ENCODE measurements at places on chromosomes 5 and 9.

GRCh38 chr5:62256161-62257019, 49.6 kb upstream of the KIF2A start:
- DNase-seq = no peak

DNA sequence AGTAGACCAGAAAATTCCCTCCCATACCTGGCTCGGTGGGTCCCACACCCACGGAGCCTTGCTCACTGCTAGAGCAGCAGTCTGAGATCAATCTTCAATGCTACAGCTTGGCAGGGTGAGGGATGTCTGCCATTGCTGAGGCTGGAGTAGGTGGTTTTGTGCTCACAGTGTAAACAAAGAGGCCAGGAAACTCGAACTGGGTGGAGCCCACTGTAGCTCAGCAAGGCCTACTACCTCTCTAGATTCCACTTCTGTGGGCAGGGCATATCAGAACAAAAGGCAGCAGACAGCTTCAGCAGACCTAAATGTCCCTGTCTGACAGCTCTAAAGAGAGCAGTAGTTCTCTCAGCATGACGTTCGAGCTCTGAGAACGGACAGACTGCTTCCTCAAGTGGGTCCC, 5.6 kb upstream of the GZMA start:
- no peak for DNase-seq

DNA sequence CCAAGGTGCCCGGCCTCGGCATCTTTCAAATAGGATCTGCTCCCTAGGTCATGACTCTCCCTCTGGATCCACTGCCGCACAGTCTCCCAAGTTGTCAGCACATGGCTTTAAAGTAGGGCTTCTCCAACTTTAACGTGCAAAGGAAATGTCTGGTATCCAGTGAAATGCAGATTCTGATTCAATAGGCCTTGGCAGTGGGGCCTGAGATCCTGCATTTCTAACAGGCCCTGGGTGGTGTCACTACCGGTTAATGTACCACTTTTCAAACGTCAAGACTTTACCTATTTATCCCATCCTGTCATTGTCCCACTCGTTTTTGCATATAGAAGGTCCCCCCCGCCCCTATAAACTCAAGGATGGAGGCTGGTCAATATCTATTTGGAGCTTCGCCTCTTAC, 137.6 kb upstream of the ZNF618 start:
- DNase-seq = no peak

- no peak for DNase-seq
Observed at GRCh38 chr9:92501671-92502393, 19.5 kb upstream of the ASPN start.

GRCh38 chr5:73233053-73233460, 60.1 kb downstream of the TMEM174 start:
- no peak for DNase-seq

- no peak for DNase-seq
Observed at GRCh38 chr9:91921371-91921770, 28.7 kb downstream of the ROR2 start.

GRCh38 chr5:90020575-90021538, 388.7 kb downstream of the CETN3 start:
- no peak for DNase-seq

- DNase-seq = no peak
Observed at GRCh38 chr9:21570643-21571275, 88.6 kb upstream of the IFNE start.

DNA sequence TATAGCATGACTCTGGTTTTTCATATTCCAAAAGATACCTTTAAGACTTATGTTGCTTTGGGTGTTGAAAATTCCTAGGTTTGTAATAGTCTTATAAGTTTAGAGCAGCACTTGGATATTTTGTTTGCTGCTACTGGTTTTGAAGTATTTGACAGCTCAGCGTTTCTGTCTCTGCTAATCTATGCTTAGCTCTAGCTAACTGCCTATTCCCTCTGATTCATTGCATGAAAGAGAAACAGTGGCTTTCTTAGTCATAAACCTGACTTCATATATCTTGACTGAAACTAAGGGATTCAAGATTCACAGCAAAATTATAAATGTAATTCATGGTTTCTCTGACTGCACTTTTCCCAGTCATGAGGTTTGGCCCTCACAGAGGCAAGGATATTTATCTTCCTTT, 35.6 kb upstream of the ANXA1 start:
- no peak for DNase-seq

- no peak for DNase-seq
Observed at GRCh38 chr5:137441476-137441875, 57.6 kb downstream of the SPOCK1 start.

GRCh38 chr9:76114144-76114543, 223.7 kb downstream of the PCSK5 start:
- no peak for DNase-seq

DNA sequence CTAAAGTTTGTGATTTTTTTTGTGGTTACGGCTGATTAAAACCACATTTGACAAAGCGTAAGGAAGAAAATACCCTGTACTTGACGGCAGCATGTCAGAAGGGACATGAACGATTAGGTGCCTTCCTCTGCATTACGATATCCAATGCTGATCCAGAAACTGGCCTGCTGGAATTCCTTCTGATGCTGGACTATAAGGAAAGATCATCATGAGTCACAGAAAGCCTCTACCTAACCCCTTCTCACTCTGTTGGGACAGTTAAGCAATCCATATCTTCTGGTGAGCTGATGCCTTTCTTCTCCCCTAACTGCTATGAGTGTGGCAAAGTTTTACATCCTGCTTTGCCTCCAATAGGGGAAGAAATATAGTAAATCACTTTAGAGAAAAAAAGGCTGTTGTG, 78.4 kb upstream of the PAPPA start:
- no peak for DNase-seq

DNA sequence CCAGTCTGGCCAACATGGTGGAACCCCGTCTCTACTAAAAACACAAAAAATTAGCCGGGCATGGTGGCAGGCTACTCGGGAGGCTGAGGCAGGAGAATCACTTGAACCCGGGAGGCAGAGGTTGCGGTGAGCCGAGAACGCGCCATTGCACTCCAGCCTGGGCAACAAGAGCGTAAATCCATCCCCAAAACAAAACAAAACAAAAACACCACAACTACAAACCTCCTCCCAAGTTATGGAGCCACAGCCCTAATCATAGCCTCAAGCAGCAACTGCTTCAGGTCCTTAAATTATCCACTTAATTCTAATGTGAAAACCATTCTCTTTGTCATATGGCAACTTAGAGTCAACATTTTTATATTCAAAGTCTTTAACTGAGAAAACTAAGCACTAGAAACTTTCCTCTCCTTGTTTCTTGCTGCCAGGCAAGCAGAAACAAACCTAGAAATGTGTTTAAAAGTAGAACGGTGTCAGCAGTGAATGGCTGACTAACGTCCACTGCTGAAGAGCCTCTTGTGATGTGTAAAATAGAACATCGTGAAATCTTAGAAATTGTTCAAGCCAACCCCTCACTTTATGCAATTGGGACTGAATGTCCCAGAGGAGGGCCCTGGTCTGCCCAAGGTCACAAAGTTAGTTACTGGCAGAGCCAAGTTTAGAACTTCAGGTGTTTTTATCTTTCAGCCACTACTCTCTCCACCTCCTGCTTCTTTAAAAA, 5.7 kb downstream of the TMEM245 start:
- DNase-seq = no peak

DNA sequence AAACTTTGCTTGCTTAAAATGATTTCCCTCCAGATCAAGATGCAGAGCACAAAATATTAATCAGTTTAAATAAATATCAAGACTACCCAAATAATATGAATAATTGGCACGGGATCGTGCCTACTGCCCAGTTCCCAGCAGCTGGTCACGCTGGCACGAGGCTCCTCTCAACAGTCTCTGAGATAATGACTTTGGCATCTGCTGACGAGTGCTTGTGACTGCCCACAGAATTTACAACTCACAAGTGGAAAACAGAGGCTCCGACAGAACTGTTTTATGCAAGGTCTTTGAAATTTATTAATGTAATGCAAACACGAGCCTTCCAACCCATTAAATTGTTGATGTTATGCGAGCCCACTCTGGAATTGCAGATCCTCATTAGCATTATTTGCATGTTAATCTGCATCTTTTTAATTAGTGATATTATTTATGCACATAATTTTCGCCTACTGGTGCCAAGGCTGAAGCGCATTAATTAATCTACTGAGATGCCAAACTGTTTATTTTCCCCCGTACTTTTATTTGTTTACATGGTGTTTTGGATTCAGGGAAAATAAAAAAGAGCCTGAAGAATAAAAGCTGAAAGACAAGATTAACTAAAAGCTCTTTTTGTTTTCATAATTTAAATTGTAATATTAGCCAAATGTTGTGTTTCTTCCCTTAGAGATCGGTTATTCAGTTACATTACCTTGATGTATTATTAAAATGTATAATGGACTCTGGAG, 369.3 kb upstream of the IRX1 start:
- no peak for DNase-seq

DNA sequence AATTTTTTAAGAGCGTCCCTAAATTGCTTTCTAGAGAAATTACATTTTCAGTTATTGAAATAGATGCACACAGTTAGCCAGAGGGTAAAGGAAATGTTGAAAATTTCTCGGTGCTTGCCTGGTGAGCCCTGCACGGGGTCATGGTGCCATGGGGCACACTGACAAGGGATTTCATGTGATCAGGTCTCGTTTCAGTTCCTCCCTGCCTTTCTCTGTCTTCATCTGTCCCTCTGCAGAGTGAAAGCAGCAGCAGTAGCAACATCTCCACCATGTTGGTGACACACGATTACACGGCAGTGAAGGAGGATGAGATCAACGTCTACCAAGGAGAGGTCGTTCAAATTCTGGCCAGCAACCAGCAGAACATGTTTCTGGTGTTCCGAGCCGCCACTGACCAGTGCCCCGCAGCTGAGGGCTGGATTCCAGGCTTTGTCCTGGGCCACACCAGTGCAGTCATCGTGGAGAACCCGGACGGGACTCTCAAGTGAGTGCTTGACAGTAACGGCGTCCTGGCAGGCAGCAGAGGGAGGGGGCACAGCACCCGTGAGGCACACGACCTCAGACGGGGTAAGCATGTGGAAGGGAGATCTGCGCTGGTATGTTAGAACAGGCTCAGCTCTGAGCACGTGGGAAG, 89.1 kb upstream of the OTULINL start:
- no peak for DNase-seq

DNA sequence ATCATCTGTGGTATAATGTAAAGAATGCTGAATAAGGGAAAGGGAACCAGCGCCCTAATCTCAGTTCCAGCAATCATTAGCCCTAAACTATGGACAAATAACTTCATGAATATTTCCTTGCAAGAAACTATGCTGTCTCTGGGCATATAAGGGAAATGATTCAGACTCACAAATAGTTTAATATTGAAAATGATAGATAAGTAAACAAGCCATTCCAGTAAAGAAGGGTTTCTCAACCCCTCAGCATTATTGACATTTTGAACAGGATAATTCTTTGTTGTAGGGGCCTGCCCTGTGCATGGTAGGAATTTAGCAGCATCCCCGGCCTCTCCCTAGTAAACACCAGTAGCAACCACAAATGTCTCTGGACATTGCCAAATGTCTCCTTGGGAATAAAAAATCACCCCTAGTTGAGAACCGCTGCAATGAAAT, 23.8 kb downstream of the C5 start:
- no peak for DNase-seq

- no peak for DNase-seq
Observed at GRCh38 chr9:81596679-81597418, 92.5 kb downstream of the TLE1 start.

GRCh38 chr9:100729336-100729895, 151.5 kb downstream of the CAVIN4 start:
- DNase-seq = no peak

- no peak for DNase-seq
Observed at GRCh38 chr5:110150199-110150598, 460.5 kb downstream of the MAN2A1 start.

DNA sequence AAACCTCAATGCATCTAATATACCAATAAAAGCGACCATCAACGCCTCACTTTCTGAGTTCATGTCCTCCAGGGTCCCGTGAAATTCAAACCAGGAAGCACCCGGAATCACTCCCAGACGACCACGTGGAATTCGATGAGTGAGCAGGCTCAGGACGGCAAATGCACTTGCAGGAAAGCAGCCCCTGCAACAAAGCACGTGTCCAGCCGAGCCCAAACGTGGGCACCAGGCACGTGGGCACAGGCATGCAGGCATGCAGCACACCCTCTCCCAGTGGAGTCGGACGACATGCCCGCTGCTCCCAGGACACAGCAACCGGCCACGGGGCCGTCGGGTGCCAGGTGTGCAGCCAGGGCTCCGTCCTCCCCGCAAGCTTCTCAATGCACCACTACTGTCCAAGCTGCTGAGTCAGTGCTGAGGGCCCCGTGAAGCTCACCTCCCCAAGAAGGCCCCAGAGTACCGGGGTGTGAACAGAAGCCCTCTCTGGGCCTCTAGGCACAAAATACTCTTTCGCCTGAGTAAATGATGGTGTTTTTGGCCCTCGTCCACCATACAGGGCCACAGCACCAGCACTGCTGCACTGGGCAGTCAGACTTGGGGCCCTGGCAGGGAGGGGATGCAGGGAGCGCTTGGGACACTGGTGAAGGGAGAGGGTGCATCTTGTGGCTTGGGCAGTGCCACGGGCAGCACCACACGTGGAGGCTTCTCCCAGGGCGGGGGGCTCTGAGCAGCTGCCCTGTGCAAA, 87.6 kb downstream of the VAV2 start:
- DNase-seq = no peak

DNA sequence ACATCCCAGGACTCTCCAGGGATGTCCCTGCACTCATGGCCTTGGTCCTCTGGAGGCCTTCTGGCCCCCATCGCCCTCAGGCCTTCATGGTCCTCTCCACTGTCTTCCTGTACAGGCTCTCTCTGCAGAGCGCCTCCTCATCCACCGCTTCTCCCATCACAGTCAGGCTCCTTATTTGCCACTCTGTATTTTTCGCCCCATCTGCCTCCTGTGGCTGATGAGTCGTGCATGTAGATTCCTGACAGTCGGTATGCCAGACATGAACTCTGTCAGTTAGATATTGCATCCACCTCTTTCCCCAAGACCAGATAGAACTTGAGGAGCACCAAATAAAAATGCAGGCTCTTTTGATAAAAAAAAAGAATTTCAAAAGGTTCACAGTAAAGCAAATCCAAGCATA, 362.8 kb downstream of the IRX1 start:
- no peak for DNase-seq
